Left renal pelvis (tissue), 4 donors: ENCODE measurements at places on chromosomes 4 and X. TPM values are rescaled to one million over a fixed set of nuclear protein-coding genes. Genes with fewer than 3 reads are reported as not detected.

DNA sequence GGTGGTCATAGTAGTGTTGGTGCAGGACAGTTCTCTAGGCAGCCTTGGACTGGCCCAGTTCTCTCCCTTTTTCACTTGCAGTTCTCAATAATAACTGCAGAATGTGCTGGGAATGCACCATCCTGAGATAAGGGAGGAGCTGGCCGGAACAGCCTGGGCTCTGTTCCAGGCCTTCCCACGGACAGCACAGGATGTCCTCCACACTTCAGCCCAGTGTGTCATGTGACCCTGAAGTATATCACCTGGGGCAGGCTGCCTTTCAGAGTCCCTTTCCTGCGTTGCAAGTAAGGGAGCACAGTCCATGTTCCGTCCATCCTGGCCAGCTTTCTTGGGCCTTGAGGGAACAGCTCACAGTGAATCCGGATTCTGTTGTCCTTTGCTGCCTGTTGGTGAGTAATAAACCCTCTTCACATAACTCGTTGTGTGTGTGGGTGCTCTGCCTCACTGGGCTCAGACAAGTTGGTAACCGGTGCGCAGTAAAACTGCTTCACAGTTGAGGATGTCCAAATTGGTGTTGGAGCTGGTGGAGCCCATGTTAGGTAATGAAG lies 32.3 kb upstream of the BBS12 start:
- DNase-seq, result no peak

The TMPRSS11F gene
- polyA plus RNA-seq, result not detected

The TMEM255A gene
- polyA plus RNA-seq, result 0.64 TPM

GRCh38 chr4:155336242-155336641 lies 40.5 kb downstream of the MAP9 start:
- DNase-seq, result no peak

GRCh38 chr4:37471093-37471492 lies 215.1 kb downstream of the RELL1 start:
- no peak for DNase-seq

DNA sequence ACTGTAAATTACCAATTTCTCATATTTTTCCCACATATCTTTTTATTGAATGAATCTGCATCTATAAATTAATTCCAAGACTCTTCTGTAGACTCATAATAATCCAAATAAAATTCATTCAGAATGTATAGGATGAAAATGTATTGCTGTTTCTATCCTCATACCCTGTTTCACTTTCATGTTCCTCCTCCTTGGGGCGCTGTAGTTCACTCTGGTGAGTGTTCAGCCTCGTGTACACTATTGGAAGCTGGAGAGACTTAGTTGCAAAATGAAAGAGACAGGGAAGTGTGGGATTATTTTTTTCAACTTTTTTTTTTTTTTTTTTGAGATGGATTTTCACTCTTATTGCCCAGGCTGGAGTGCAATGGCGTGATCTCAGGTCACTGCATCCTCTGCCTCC lies 296.1 kb downstream of the TLL1 start:
- no peak for DNase-seq
